Cardiac muscle cell (in vitro differentiated cells and primary cell): ENCODE measurements at places on chromosomes 1 and 21. TPM values are rescaled to one million over a fixed set of nuclear protein-coding genes. Genes with fewer than 3 reads are reported as not detected.

DNA sequence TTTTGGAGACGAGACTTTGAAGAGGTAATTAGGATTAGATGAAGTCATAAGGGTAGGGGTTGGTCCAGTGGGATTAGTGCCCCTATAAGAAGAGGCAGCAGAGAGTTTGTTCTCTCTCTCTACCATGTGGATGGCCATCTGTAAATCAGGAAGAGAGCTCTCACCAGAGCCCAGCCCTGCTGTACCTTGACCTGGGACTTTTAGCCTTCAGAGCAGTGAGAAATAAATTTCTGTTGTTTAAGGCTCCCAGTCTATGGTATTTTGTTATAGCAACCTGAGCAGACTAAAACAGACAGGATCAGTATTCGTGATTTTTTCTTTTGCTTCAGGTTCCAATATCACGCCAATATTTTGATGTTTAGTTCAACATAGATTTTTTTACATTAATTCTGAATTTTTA is 30.0 kb downstream of the TBX15 start:
- no peak overlapping the region for H3K27ac ChIP-seq
- no peaks in the 10 kb centered on the region for H3K4me1 ChIP-seq
- no peak overlapping the region for H3K4me3 ChIP-seq
- H3K27me3 ChIP-seq, result peaks cover 22% of the 10 kb centered on the region

DNA sequence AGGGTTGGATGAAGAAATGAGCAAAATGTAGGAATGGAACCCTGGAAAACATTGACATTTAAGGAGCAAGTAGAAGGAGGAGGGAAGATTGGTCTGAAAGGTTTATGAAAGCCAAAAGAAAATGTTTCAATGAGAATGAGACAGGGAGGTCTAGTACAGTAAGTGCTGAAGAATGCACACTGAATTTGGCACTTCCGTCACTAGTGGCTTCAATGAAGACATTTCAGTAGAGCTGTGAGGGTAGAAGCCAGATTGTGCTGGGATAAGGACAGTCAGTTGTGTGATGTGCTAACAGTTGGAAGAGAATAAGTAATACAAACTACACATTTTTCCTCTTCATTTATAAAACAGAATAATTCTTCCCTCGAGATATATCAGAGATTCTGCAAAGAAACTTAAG is 17.1 kb downstream of the THEM4 start:
- no peak for DNase-seq
- H3K4me3 ChIP-seq, result no peak overlapping the region
- H3K27me3 ChIP-seq, result no peaks in the 10 kb centered on the region

DNA sequence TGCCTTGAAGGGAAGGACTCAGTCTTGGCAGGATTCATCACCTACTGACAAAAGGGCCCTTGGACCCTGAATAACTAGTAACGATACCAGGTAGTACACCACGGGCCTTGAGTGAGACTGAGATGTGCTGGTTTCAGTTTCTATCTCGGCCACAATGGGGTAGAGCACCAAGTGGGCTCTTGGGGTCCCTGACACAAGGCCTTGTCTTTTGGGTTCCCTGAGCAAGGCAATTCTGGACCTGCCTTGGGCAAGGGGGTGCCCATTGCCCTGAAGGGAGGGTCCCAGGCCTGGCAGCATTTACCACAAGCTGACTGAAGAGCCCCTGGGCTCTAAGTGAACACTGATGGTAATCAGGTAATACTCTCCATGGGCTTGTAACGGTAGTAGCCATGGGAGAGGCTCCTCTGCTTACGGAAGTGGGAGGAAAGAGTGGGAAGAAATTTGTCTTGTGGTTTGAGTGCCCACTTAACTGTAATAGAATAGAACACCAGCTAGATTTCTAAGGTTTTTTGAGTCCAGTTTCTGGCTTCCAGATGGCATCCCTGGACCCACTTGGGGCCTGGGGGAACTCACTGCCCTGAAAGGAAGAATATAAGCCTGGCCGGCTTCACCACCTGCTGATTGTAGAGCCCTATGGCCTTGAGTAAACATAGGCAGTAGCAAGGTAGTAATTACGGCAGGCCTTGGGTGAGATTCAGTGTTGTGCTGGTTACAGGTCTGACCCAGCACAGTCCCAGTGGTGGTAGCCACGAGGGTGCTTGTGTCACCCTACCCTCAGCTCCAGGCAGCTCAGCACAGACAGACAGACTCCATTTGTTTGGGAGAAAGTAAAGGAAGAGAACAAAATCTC is 58.5 kb downstream of the WDR4 start:
- no peaks in the 10 kb centered on the region for H3K27me3 ChIP-seq
- H3K4me1 ChIP-seq, result peaks cover 7% of the 10 kb centered on the region
- no peak for DNase-seq
- H3K36me3 ChIP-seq, result no peaks in the 10 kb centered on the region
- no peak overlapping the region for H3K4me3 ChIP-seq

ADAMTS5 gene
- 0.07 TPM in 1 of 2 replicates, not detected in the other for polyA plus RNA-seq

FABP3 gene
- 346 and 595 TPM in 2 replicates for polyA plus RNA-seq

LAMC1 gene
- polyA plus RNA-seq, result 66.4 and 97.5 TPM in 2 replicates

LENEP gene
- 0.72 TPM in 1 of 2 replicates, not detected in the other for polyA plus RNA-seq
